Left renal pelvis (tissue), 4 donors: ENCODE measurements at places on chromosomes 3 and 15. TPM values are rescaled to one million over a fixed set of nuclear protein-coding genes. Genes with fewer than 3 reads are reported as not detected.

EXD1 gene
- not detected for polyA plus RNA-seq

- no peak for DNase-seq
Observed at GRCh38 chr3:149316437-149316836, 17.0 kb downstream of the TM4SF18 start.

DNA sequence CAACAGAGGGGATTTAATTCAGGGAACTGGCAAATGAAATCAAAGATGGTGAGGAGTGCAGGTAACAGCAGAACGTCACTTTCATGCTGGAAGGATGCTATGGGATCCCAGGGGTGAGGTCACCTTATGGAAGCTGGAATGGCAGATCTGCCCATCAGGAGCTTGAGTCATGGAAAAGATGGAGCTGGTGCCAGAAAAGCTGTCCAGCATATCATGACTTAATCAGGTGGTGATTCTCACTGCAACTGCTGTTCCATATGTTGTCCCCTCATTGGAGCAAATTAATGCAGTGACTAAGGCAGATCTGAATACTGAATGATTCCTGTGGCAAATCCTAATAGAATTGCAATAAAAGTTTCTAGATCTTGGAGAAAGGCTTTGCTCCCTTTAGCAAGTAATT lies 38.4 kb downstream of the HHLA2 start:
- DNase-seq: no peak

- DNase-seq: no peak
Observed at GRCh38 chr3:26960382-26960781, 337.8 kb downstream of the LRRC3B start.

TP53BP1 gene
- polyA plus RNA-seq: 91.7 TPM

RLBP1 gene
- polyA plus RNA-seq: not detected

BTLA gene
- 0.42 TPM for polyA plus RNA-seq

MYNN gene
- polyA plus RNA-seq: 30.8 TPM

DNA sequence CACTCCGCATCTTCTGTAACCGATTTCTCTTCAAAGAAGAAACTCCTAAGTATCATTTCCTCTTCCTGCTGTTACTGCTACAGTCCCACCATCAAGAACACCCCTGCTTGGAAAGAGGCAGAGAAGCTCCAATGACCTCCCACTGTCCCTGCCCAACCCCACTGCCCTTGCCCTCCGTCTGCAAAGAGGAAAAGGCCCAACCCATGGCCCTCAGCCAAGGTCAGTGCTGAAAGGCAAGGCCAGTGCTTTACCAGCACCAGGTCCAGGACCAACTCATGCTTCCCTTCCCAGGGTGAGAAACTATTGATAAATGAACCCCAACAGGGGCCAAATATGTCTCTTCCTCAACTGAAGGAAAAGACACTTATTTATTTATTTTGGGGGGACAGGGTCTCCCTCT lies 22.5 kb downstream of the FAM240A start:
- no peak for DNase-seq

DNA sequence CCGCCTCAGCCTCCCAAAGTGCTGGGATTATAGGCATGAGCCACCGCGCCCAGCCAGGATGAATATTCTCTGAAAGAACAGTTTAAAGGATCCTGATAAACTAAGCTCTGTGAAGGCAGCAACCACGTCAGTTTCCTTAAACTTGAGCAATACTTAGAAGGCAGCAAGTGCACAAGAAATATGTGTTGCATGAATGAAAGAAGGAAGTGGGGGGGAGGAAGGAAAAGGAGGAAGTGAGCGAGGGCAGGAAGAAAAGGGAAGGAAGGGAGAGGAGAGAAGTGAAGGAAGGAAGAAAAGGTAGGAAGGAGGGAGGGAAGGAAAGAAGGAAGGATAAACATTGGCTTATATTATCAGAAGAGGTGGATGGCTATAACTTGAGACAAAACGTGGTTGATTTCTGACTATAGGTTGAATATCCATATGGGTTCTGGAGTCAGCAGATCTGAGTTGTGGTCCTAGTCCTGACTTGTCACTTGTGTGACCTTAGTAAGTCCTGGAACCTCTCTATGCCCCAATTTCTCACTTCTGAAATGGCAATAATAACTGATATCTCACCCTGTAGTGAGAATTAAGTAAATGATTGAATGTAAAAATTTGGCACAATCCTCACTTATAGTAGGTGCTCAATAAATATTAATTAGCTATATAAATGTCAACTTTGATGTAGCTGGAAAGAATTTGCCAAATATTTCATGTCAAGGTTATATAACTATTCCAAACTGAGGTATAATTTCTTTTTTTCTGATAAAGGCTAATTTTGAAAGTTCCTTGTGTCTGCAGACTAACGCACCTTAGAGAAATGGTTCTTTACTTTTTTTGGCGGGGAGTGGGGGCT lies 12.0 kb upstream of the SEMA4B start:
- no peak for DNase-seq

DNA sequence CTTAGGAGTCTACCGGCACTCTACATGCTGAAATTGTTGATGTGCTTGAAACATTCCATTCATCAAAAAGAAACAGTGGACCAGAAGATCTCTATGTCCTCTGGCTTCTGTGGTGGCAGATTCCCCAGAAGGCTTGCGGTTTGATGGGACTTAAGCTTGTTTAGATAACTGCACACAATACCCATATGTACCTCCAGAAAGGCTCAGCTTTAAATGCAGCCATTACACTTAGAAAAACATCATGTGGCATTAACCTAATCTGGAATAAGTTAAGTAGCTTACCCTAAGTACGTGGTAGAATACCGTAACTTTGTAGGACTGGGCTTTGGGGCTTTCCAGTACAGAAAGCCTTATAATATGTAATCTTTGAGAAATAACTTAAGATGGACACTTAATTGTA lies 187.3 kb downstream of the RBMS3 start:
- no peak for DNase-seq

DNA sequence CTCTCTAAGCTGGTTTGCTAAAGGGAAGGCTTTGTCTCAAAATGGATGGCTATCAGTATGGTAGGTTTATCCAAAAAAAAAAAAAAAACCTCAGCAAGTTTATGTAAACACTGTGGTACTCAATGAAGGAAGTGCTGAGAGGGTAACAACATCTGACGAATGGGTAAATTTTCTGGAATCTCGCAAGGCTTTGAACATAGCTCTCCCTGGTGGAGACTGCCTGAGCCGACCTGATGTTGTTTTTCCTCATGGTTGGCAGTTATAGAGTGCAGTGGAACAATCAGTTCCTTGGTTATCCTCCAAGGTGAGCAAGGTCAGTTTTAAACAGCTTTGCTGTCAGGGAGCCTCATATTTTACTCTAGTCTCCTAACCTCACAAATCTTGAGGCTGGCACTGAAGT lies 94.6 kb downstream of the ZPLD1 start:
- no peak for DNase-seq
